Activated CD8-positive, alpha-beta memory T cell treated with anti-CD3 and anti-CD28 coated beads, Interleukin-2, amount 10 ng/mL, durations not matched to agents 7 days and 5 days (primary cell): ENCODE measurements at places on chromosomes 7 and 10.

DNA sequence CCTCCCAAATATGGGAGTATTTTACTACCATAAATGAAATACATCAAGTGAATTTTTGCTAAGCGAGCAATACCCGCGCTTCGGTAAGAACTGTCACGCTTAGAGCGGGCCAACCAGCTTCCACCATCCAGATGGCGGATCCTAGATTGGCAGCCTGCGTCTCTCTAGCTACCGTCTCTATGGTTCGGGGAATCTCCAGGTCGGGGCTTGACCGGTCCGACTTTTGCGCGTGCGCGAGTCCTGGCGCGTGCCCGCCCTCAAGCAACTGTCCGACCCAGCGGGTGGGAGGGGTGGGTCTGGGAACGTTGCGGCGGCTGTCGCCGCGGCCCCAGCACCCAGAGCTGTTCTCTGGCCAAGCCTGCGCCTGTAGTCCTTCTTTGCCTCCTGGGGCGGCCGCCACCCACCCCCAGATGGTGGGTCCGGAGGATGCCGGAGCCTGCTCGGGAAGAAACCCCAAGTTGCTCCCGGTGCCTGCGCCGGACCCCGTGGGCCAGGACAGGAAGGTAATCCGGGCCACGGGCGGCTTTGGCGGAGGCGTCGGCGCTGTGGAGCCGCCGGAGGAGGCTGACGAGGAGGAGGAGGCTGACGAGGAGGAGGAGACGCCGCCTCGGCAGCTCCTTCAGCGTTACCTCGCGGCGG is at the start of gene TBC1D12:
TBC1D12 (plus strand) TSS at position 338 of the 639 bp plus-strand sequence; CDS start at position 411, 73 bp downstream.
- peak; percentile 49 for DNase-seq

GRCh38 chr7:124943472-124943871 is 13.8 kb upstream of the POT1 start:
- no peak for DNase-seq

DNA sequence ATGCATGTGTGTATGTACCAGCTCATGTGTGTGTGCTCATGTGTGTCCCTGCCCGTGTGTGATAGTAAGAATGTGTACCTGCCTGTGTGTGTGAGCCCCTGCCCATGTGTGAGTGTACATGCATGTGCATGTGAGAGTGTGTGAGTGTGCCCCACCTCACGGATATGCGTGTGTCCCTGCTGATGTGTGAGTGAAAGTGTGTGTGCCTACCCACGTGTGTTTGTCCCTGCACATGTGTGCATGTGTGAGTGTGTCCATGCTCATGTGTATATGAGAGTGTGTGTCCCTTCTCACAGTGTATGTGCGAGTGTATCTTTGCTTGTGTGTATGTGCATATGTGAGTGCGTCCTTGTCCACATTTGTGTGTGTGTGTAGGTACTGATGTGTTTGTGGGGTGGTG is 69.6 kb downstream of the CDH23 start:
- DNase-seq: no peak

- DNase-seq: no peak
These were observed 32.5 kb upstream of the GPR158 start for GRCh38 chr10:25142116-25142864.

DNA sequence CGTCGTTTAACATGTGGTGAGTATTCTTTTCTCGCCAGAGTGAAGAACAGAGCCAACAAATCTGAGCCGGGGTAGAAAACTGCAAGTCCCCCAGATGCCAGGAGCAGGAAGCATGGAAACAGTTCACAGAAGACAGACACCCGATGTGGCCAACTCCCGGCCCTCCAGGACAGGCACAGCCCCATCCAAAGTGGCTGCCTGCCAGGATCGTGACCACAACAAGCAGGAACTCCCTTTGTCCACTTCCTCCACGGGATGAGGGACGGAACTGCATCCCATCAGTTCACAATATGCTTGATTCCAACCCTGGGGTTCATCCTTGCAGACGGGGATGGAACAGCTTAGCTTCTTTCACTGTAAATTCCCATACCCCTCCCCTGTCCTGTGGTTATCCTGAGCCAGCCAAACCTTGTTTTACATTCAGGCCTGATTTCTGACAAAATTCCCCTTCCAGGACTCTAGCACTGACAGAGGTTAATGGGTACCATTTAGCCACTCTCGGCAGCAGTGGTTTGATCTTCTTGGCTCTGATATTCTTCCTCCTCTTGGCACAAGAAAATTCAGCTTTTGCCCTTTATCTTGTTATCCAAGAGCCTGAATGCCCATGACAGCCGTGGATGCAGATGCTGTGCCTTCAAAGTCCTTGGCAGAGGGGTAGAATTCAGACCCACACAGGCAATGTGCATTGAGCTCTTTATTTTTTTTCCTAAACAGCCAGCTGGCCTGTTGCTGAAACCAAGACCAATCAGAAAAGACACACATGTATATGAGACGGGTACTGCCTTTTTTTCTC is 105.5 kb upstream of the FAM204A start:
- no peak for DNase-seq

DNA sequence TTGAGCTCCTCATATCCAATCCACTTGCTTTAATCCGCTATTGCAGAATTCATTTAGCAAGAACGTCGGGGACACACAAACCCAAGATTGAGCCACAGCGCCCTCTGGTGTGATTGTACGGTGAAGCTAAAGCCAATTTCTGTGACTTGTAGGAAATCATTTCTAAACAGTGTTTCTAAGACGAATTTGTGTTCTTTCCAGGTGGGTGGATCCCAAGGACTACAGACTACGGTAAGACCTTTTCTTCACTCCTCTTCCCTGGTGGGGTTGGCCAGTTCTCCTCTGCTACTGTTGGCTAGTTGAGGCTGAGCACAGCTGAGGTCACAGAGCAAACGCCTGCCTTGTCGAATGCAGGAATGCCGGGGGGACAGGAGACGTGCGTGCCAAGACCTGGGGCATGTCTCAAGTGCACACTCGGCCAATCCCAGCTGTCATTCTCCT is 5.2 kb downstream of the DMBT1 start:
- DNase-seq: peak; percentile 79

- DNase-seq: no peak
These were observed 41.1 kb downstream of the COBL start for GRCh38 chr7:51275532-51275931.

GRCh38 chr10:12663863-12664262 is 314.5 kb downstream of the CAMK1D start:
- no peak for DNase-seq

DNA sequence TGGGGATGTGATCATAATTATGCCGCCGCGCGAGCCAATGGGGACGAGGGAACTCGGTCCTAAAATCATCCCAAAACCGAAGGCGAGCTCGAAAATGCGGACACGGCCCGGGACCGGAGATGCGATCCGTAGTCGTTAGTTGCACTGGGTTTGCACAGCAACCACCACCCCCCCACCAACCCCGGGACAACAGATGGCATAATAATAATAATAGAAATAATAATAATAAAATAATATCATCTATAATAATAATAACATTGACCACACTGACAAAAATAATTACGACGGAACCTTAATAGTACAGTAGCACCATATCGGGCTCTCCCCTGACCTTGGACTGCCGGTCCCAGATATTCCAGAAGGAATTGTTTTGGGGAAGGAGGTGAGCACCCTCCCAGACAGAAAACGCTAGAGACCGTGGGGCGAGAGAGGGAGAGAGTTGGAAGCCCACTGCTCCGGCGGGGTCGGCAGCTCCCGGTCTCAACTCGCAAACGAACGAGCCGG is 1.1 kb upstream of the EMX2 start:
- DNase-seq: no peak
